ENCODE measurements at places on chromosomes 7 and 10.

GRCh38 chr10:48289501-48290238 is 15.2 kb upstream of the FRMPD2 start:
- peak; percentile 41 for DNase-seq

DNA sequence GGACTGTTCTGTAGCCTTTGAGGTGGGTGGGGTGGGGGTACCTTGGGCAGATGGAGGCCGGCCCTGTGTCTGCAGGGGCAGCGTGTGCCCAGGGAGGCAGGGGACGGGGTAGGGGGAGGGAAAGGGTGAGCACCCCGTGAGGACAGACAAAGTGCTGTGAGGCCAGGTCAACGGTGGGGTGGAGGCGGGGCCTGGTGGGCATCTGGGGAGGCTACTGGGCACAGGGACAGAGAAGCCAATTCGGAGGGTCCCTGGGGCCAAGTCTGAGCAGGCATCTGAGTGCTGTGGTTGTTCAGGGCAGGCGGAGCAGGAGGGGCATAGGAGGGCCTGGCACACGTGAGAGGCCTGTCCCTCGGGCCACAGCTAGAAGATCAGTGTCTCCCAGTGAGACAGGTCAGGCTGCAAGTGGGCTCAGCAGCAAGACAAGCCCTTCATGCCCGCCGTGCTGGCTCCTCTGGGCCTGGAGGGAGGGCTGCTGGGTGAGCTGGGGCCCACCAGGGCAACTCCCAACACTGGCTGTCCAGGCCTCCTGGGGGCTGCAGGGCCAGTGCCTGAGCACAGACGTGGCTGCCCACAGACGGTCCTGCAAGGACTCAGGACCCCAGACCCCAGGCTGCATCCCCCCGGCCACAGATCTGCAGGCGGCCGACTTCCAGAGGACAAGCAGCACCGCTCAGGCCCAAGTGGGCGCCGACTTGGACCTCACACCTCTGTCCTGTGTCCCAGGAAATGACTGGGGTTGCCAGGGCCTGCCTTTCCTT is 26.4 kb upstream of the KNDC1 start:
- no peak for DNase-seq

DNA sequence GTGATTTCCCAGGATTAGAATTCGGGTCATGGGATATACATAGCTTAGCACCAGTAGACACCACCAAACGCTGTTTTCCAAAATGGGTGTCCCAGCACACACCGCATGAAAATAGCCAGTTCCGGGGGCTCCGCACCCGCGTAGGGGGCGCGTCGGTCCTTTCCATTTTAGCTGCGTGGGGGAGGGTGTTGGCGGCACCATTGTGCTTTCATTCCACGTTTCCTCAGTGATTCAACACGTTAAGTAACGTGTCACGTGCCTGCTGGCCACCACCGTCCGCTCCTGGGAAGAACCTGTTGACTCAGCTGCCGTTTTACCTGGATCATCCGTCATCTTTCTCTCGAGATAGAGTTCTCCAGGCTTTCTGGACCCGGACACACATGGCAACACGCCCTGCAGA is 25.6 kb upstream of the ADGRA1 start:
- no peak for DNase-seq

DNA sequence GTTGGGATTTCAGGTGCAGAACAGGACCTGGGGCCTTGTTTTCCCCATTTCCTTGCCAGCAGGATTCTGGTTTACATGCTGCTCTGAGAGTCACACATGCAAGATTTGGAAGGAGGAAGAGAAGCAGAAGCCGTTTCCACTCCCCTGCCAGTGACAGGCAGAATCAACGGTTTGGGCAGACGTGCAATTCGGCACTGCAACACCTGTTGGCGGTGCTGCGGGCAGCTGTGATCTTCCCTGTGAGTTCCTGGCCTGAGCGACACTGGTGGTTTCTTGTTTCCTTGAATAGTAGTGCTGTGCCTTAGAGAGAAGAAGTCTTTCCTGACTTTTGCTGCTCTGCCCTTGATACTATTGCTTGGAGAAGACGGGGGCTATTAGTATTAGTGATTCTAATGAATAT is 1126.2 kb downstream of the TYW1 start:
- no peak for DNase-seq

- DNase-seq: no peak
Measured at GRCh38 chr10:2777666-2778355, 289.5 kb upstream of the PFKP start.

- no peak for DNase-seq
Measured at GRCh38 chr7:29045258-29046086, 87.3 kb upstream of the TRIL start.

DNA sequence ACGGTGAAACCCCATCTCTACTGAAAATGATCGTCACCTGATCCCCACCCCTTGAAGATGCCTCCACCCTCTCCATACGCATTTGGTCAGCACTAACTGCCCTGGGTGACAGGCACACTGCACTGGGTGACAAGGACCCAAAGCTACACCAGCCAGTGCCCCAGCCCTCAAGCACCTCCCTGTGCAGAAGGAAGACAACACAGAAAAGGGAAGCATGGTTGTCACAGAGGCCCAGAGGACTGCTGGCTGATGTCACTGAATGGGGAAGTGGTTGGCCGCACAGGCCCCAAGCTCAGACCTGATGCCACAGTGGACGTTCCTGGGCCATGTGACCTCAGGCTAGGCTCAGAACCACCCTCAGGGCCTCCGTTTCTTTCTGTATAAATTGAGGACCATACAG is 4.2 kb upstream of the PILRA start:
- DNase-seq: no peak

- DNase-seq: no peak
Measured at GRCh38 chr7:20113427-20114027, 103.7 kb downstream of the MACC1 start.

DNA sequence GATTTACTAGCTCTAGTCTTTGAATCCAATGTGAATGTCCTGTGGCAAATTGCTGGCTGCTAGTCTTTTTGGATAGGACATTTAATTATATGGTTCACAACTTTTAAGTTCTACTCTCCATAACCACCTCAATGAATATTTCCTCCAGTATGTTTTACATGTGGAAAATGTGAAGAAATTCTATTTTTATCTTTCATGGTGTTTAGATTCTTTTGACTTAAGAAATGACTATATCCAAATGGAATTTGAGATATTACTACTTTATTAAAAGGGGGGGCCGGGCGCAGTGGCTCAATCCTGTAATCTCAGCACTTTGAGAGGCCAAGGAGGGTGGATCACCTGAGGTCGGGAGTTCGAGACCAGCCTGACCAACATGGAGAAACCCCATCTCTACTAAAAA is 202.0 kb downstream of the ARL4A start:
- DNase-seq: no peak

DNA sequence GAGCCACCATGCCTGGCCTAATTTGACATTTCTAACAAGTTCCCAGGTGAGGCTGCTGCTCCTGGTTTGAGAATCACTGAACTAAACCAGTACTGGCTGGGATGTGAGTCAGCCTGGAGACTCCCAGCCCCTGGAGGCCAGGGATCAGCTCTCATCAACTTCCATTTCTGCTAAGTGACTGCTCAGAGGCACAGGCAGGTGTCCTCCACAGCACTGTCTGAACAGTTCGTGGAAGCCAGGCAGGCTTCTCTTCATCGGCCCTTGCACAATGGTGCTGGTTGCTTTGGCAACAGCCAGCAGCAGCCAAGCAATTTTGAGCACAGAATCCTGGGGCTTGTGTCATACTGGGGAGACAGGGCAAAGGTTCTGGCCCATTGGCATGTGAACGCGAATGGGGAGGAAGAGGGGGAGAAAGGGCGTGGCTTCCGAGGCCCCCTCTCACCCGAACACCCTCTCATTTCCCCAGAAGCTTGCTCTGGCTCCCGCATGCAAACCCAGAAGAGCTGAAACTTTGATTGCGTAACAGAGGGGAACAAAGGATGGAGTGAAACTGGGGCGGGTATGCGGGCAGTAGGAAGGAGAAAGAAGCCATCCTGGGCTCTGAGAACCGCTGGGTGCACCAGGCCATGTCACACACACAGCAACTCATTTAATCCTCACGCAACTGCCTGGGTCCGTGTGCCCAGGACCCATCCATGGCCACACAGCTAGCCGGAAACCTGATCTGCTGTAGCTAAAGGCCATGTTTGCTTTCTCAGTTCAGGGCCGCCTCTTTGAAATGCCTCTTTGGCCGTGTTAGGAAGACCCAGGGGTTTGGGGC is 9.0 kb upstream of the POR start:
- peak; percentile 24 for DNase-seq

DNA sequence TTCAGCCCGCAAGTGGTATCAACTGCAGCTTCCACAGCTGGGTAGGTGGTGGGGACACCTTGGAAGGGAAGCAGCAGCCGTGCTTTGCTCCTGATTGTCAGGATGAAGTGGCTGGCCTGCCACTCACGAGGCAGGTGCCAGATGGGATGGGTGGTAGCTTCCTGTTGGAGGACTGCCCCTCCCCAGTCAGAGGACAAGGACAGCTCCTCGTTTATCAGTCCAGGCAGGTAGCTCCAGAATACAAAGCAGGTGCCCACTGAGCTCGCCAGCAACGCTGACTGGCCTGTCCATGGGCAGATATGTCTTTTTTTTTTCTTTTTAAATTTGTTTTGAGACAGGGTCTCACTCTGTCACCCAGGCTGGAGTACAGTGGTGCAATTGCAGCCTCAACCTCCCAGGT is 431.3 kb downstream of the GALNT17 start:
- no peak for DNase-seq

DNA sequence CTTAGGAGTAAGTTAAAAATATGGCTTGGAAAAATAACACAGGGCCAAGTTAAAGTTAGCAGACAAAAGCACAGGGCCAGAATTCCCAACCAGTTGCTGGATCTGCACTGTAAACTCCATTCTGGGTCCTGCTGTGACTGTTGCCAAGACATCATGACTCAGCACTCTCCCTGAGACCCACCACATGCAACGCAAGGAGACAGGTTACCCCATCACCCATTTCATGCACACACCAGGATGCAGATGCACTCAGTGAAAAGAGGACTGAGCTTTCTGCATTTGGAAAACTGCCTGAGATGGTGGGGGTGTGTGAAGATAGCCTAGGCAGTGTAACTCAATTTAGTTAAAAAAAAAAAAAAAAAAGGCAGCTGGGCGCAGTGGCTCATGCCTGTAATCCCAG is 97.6 kb upstream of the ZNF438 start:
- no peak for DNase-seq

DNA sequence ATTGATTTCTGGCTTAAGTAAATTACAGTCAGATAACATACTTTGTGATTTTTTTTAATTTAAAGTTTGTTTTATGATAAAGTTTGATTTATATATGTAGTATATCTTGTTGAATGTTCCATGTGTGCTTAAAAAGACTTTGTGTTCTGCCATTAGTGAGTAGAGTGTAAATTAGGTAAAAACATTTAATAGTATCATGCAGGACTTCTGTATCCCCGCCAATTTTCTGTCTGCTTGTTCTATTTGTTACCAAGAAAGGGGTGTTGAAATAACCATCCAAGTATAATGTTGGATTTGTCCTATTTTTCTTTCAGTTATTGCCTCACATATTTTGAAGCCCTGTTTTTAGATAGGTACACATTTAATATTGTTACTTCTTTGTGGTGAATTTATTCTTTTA is 172.1 kb downstream of the CAMK1D start:
- no peak for DNase-seq

DNA sequence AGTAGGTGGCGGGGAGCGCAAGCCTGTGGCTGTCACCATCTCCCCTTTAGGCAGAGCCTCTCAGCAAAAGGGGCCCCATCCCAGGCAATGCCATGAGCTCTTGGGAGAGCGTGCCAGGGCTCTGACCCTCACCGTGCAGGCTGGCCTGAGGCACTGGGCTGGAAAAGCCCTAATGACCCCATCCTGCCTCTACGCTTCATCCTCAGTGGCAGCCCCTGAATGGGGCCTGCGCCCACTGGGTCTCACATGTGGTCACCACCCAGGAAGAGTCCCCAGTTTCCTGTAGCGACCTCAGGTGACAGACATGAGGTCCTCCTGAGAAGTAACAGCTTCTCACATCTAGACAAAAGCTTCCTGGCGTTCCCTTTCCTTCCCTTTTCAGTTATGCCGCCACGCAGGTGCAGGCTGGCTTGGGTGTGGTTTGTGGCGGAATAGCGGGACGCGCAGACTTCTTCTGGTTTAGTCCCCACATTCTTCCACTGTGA is 59.2 kb downstream of the CLEC2L start:
- DNase-seq: no peak

DNA sequence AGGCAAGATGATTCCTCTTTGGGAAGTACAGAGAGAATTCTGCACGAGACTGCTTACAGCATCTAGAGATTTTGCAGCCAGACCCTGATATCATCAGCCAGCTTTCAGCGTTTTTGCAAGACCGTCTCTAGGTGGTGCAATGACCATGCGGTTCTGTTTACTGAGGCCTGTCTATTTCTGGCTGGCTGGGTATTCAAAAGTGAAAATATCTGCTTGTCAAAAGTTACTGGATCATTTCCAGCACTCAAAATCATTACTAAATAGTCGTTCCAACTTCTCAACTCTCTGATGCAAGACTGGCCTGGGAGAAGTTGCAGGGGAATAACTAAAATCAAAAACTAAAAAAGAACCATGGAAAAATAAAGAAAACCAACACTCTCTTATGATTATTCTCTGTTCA is 240.1 kb downstream of the ELMO1 start:
- DNase-seq: no peak

- DNase-seq: peak; percentile 86
Measured at GRCh38 chr7:130891254-130892094, 157.5 kb upstream of the KLF14 start.

- no peak for DNase-seq
Measured at GRCh38 chr7:52715701-52716100, 319.7 kb upstream of the POM121L12 start.

DNA sequence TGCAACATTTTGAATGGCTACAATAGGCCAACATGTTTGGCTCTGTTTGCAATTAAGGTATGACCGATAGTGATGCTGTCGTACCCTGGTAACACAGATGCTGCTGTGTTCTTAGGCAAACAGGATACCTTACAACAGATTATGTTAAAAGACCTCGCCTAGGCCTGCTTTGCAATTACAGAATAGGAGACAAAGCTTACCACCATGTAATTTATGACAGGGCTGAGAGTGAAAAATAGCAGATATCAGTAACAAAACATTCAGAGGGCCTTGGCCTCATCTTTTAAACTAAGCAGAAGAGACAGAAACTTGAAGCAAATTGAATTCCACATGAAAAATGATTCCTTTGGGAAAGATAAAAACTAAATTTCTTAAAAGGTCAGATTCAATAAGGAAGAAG is 29.4 kb upstream of the ABLIM1 start:
- no peak for DNase-seq

DNA sequence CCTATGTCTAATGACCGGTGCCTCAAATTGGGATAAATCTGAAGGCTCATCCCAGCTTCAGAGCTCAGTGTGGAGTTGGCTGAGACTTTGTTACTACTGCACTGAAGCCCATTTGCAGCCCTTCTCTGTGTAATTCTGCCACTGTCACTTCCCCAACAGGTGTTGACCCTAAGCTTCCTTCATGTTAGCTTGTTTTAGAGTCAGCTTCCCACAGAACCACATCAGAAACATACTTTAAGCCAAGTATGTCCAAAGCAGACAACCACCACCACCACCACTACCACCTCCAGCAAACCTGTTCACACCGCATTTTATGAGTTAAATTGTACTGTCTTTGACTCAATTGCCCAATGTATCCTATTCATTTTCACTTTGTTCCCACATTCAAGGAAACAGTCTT is 25.2 kb upstream of the GNAT3 start:
- DNase-seq: no peak

Measured in foreskin melanocyte (primary cell).